ENCODE measurements at places on chromosomes 13 and 19. TPM values are rescaled to one million over a fixed set of nuclear protein-coding genes. Genes with fewer than 3 reads are reported as not detected.

Gene RXFP2
- total RNA-seq, result 0.06 TPM

GRCh38 chr19:10552510-10553053 lies 8.9 kb downstream of the ATG4D start:
- DNase-seq, result no peak

- DNase-seq, result no peak
Observed at GRCh38 chr13:30576528-30576927, 41.2 kb upstream of the USPL1 start.

DNA sequence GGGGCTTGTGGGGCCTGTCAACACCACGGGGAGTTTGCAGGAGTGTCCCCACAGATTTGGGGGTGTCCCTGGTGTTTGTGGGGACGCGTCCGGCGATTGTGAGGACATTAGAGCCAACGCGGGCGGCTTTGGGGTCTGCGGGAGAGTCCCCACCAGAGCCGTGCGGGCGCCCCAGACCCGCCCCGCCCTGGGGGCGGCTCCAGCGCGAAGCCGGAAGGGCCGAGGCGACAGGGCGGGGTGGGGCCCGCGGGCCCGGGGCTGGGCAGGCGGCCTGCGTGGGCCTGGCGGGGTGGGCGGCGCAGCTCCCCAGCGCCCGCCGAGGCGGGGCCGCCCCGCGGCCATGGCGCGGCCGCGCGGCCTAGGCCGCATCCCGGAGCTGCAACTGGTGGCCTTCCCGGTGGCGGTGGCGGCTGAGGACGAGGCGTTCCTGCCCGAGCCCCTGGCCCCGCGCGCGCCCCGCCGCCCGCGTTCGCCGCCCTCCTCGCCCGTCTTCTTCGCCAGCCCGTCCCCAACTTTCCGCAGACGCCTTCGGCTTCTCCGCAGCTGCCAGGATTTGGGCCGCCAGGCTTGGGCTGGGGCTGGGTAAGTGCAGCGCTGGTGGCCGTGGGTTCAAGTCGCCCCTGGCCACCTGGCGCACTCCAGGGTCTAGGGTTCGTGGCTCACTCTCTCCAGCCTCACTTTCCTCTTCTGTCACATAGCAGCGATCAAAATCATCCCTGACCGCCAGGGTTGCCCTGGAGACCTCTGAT lies 10.3 kb downstream of the PDE4A start:
- DNase-seq, result no peak

Data from NCI-H460 (cell line).